CD4-positive, alpha-beta T cell treated with Interleukin-21 for 1 hour (primary cell): ENCODE measurements at places on chromosomes 2 and 18.

GRCh38 chr2:120177973-120178372 lies 45.2 kb downstream of the TMEM185B start:
- DNase-seq, result no peak

GRCh38 chr2:159157361-159158209 lies 128.9 kb downstream of the WDSUB1 start:
- DNase-seq, result no peak

- no peak for DNase-seq
These were observed 488.7 kb downstream of the SUCLG1 start for GRCh38 chr2:83970217-83970929.

DNA sequence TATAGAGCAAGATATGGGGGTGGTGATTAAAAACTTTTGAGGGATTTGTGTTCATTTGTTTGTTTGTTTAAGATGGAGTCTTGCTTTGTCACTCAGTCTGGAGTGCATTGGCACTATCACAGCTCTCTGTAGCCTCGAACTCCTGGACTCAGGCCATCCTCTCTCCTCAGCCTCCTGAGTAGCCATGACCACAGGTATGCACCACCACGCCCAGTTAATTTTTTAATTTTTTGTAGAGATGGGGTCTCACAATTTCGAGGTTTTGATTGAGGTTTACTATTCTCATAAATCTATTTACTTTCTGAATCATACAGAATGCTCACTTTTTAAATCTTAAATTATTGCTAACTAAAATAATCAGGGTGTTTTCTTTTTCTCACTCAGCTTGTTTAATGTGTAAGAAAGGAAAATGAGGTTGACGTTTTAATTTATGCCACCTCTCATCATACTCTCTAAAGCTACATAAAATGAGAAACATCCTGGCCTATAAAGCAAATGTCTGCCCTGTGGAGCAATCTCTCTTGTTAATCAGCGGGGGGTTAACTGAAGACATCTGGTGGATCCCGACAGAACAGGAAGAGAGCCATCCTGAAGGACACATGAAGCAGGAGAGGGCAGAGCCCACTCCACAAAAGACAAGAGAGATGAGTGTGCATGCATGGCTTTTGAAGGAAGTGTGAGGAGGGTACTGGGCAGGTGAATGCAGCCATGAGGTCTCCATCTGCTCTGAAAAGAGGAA lies 589.1 kb upstream of the SLC8A1 start:
- DNase-seq, result no peak
